ENCODE measurements at places on chromosomes 3 and 15. TPM values are rescaled to one million over a fixed set of nuclear protein-coding genes. Genes with fewer than 3 reads are reported as not detected.

Gene PLSCR5
- not detected for total RNA-seq

Gene KCNH8
- not detected for total RNA-seq

Gene ROBO2
- total RNA-seq = 9.6 TPM

Gene GRAMD2A
- total RNA-seq = not detected

Gene NOX5
- total RNA-seq = 0.39 TPM

Gene CELF6
- not detected for total RNA-seq

Gene AMT
- 3.0 TPM for total RNA-seq

Gene ZSCAN29
- 6.3 TPM for total RNA-seq

Gene ECT2
- 24.3 TPM for total RNA-seq

Gene CEMIP
- 5.0 TPM for total RNA-seq

Gene GCNT3
- not detected for total RNA-seq

Gene IRAK2
- 4.2 TPM for total RNA-seq

Gene RAD54L2
- total RNA-seq = 13.3 TPM

Gene CLPX
- total RNA-seq = 18.5 TPM

Gene CLDN11
- 386 TPM for total RNA-seq

Gene THPO
- 0.56 TPM for total RNA-seq

Gene ISL2
- total RNA-seq = 1.6 TPM

Gene SLC27A2
- total RNA-seq = 0.13 TPM

Gene INSYN1
- total RNA-seq = 0.52 TPM

Gene COMMD2
- 20.6 TPM for total RNA-seq

Gene SLC6A1
- not detected for total RNA-seq

Gene RBPMS2
- not detected for total RNA-seq

Gene SPSB4
- not detected for total RNA-seq

Gene OPA1
- total RNA-seq = 44.4 TPM

Gene CAND2
- total RNA-seq = 5.0 TPM

Gene LYZL4
- total RNA-seq = not detected

Gene AADAC
- 1.3 TPM for total RNA-seq

Gene UPK1B
- not detected for total RNA-seq

Gene EPHA6
- total RNA-seq = not detected

Gene NRG4
- total RNA-seq = 0.13 TPM

Gene ARL6
- 10.5 TPM for total RNA-seq

Gene COL6A5
- not detected for total RNA-seq

Gene GABRG3
- not detected for total RNA-seq

Gene NDN
- 172 TPM for total RNA-seq

Gene HDGFL3
- total RNA-seq = 24.4 TPM

Gene XCR1
- not detected for total RNA-seq

Gene C3orf80
- not detected for total RNA-seq

Gene ARMC8
- total RNA-seq = 26.2 TPM

Gene PARP15
- under 0.01 TPM for total RNA-seq

Gene BTD
- 15.3 TPM for total RNA-seq

Gene SIDT1
- 0.13 TPM for total RNA-seq

Gene P2RY1
- 8.8 TPM for total RNA-seq

Gene NMNAT3
- total RNA-seq = 0.32 TPM

Gene GOLGA6L4
- total RNA-seq = 0.56 TPM

Gene TMEM108
- 1.1 TPM for total RNA-seq

Gene NEIL1
- 1.6 TPM for total RNA-seq

Gene TRPM1
- total RNA-seq = not detected

Gene DNASE1L3
- total RNA-seq = not detected

Gene ARPIN
- 11.6 TPM for total RNA-seq

Gene PAK6
- not detected for total RNA-seq

Gene GATM
- 0.96 TPM for total RNA-seq

Gene PKM
- total RNA-seq = 1,015 TPM

Gene FRMD5
- total RNA-seq = 0.24 TPM
